B cell (primary cell): ENCODE measurements at places on chromosomes 3 and 15. TPM values are rescaled to one million over a fixed set of nuclear protein-coding genes. Genes with fewer than 3 reads are reported as not detected.

MCTP2 gene
- 64.8 and 68.5 TPM in 2 replicates for total RNA-seq

CRYBG3 gene
- 2.0 and 2.2 TPM in 2 replicates for total RNA-seq

SUSD5 gene
- total RNA-seq = 0.15 and 0.30 TPM in 2 replicates

HYKK gene
- 0.42 and 0.46 TPM in 2 replicates for total RNA-seq

CXCR6 gene
- not detected in 2 replicates for total RNA-seq
